SW480 (cell line): ENCODE measurements at places on chromosomes 12 and 14.

GRCh38 chr12:56687223-56688128 is 608 bp downstream of the PTGES3 start:
- peak; percentile 62 for DNase-seq

DNA sequence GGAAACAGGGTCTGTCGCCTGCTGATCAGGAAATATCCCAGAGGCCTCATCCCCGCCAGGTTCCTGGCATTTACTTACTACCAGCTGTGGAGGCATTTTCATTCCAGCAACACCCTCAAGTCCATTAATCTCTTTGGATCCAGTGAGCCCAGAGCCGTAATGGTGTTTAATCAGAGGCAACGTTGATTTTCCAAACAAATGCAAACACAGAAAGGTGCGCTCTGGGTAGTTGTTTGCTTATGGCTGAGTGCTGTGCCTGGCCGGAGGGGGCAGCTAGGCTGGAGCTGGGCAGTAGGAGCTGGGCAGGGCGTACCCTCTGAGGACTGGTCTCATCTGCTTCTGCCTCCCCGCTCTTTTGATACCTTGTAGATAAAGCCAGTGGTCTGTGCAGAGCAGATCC is 110.6 kb downstream of the ADCK1 start:
- DNase-seq = no peak

GRCh38 chr12:130922511-130922953 is 31.2 kb upstream of the ADGRD1 start:
- DNase-seq = no peak

GRCh38 chr12:104282109-104282508 is 21.4 kb upstream of the EID3 start:
- no peak for DNase-seq

- peak; percentile 82 for DNase-seq
These were observed 6.3 kb downstream of the ZFP36L1 start for GRCh38 chr14:68786491-68787091.

- no peak for DNase-seq
These were observed 11.7 kb upstream of the CREBL2 start for GRCh38 chr12:12599750-12600643.

GRCh38 chr12:124627956-124628355 is 60.5 kb upstream of the NCOR2 start:
- DNase-seq = no peak

DNA sequence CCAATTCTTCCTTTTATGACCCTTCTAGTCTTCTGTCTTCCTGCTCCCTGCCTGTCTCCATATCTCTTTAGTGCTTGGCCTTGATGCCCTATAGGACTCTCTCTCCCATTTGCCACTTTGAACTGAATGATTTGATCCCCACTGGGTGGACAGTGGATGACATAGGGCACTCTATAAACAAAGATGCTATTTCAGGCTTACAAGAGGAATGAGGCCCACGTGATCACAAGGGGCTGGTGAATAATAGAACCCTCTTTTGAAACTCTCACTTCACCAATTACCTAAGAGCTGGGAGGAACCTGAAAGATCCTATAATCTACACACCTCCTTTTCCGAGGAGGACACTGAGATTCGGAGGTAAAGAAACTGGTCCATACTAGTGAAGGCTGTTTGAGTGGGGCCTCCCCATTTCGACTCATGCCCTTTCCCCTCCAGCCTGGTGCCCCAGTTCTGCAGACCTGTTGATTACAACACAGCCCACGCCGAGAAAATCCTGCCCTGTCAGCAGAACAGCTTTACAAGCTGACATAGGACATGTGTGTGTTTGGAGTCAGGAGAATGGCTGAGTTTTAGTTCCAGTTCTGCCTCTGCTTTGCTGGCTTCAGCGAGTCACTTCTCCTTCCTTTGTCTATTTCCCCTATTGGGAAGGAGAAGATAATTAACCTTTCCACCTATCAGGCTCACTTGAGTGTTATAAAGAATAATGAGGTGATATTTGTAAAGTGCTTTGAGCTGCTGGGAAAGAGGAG is 400.3 kb downstream of the ZFP36L1 start:
- DNase-seq = no peak

DNA sequence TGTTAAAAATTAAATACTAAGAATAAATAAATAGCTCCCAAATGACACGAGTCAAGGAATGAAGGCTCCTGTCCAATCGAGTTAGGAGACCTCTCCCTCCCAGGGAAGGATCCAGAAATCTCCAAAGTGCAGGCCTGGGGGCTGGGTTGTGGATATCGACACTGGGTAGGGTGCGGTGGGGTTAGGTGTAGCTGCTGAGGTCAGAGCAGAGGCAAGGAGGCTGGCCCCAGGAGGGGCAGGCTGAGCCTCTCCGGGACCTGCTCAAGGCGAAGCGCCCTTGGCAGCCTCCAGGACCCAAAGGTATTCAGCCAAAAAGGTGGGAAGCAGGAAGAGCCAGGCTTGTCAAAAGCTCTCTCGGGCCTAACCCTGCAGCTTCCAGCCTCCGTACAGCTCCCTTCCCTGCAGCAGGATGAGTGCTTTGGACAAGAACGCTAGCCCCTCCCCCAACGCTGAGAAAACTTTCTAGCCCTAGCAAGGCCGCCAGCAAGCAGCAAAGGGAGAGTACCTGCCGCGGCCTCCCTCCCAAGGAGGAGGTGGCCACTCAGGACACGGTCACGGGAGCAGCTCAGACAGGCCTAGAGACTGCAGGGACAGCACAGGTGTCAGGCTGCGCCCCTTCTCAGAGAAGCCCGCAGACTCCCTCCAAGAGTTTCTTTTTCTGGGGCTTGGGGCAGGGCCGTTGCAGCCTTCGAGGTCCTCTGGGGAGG is 3.7 kb upstream of the PNMA1 start:
- no peak for DNase-seq

GRCh38 chr14:28245216-28245615 is 521.4 kb upstream of the FOXG1 start:
- DNase-seq = no peak

- DNase-seq = no peak
These were observed 9.8 kb upstream of the IFNG start for GRCh38 chr12:68169213-68169889.

- DNase-seq = no peak
These were observed 40.7 kb downstream of the TPCN1 start for GRCh38 chr12:113261847-113262470.
